NCI-H2029 treated with DMSO at 0.1 percent for 48 hours (cell line): ENCODE measurements at places on chromosomes 6 and 20.

- no peak for DNase-seq
Measured at GRCh38 chr6:12916006-12916405, 199.4 kb downstream of the PHACTR1 start.

DNA sequence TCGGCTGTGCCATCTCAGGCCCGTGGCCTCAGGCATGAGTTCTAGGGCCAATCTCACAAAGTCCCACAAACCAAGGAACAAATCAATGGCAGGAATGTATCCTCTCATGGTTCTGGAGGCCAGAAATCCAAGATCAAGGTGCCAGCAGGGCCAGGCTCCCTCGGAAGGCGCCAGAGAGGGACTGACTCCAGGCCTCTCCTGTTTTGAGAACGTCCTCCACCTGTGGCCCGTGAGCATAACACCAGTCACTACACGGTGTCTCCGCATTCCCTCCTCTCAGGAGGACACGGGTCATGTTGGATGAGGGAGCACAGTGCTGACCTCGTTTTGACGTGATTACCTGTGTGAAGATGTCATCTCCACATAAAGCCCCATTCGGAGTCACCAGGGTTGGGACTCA lies 45.0 kb upstream of the SMOC2 start:
- DNase-seq, result no peak

- DNase-seq, result peak; percentile 80
Measured at GRCh38 chr20:20894753-20895152, 182.3 kb upstream of the RALGAPA2 start.

GRCh38 chr6:52666071-52666470 lies 4.8 kb upstream of the TMEM14A start:
- DNase-seq, result no peak

DNA sequence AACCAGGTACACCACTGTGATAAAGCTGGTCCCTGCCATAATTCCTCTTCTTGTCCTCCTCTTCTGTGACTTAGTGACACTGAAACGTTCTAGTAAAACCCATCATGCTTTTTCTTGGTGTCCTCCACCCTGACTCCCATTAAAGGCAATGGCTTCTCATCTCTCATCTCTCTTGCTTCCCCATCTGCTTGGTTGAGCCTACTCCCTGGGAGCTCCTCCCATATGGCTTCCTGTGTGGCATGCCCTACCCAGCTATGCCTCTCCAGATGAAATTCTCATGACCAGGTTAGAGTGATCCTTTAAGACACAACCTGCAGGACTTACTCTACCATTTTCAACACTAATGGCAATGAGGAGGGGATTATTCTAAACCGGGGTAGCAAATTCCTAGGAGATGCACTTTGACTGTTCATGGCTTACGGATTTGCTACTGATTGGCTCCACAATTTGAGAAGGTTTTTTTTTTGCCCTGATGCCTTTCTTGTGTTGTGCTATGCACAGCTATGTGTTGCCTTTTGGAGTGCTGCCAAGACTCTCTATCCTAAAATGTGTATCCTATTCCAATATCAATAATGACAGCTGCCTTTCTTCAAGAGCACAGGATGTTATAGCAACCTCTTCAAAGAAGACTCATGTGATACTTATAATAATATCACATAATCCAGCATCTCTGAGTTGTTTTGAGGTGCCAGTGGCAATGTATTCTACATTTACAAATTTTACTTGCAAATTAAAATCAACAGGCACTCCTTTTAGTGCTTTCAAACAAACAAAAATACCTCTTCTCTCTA lies 6.1 kb downstream of the SIRPG start:
- DNase-seq, result peak; percentile 21

- DNase-seq, result no peak
Measured at GRCh38 chr6:104282581-104282980, 577.1 kb downstream of the HACE1 start.

GRCh38 chr20:10242166-10242565 lies 23.5 kb downstream of the SNAP25 start:
- DNase-seq, result no peak

GRCh38 chr20:19268426-19268825 lies 56.0 kb downstream of the SLC24A3 start:
- no peak for DNase-seq

- DNase-seq, result no peak
Measured at GRCh38 chr6:87115402-87116135, 20.7 kb upstream of the CGA start.

GRCh38 chr6:145798530-145798929 lies 16.1 kb downstream of the FBXO30 start:
- no peak for DNase-seq

GRCh38 chr6:153150371-153150751 lies 19.3 kb upstream of the RGS17 start:
- DNase-seq, result no peak

- no peak for DNase-seq
Measured at GRCh38 chr6:14707276-14707675, 538.6 kb upstream of the JARID2 start.

GRCh38 chr6:99364026-99364425 lies 14.6 kb upstream of the FAXC start:
- no peak for DNase-seq

DNA sequence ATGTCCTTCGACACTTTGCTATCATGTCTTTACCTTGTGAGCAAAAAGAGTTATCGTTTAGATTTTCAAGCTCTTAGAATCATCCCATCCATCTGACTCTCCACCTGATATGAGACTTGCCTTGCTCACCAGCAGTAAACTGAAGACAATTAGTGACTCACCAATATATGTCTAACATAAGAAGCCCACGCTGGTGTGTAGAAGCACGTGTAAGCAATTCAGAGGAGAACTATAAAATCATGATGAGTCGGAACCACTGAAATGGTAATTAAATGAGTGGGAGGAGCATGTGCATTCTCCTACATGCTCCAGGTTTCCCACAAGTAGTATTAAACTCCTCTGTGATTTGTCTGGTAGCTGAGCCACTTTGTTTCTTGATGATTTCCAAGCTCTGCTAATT lies 181.6 kb upstream of the RNF217 start:
- DNase-seq, result no peak

- no peak for DNase-seq
Measured at GRCh38 chr20:19368351-19368750, 155.9 kb downstream of the SLC24A3 start.

DNA sequence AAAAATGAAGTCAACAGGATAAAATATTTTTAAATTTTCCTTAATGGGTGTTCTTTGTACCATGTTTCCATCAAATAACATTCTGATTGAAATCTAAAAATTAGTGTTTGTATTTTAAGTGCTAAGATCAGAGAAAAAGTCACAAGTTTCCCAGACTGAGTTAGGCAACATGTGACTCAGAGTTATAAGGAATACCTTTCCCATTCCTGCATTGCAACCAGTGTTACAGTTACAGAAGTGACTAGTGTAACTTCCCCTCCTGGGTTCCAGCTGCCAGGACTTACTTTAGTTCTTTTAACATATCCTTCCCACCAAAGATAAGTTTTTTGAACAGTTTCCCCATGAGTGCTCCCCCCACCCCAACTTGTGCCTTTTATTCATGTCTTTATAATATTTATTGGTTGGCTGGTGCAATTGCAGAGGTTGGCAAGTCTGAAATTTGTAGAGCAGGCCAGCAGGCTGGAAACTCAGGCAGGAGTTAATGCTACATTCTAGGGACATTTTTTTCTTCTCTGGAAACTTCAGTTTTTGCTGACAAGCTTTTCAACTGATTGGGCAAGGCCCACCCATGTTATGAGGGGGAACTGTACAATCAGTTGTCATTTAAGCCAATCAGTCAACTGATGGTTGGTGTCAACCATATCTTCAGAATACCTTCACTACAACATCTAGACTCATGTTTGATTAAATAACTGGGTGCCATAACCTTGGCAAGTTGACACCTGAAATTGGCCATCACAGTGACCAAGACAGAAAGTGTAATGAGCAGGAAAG lies 22.9 kb upstream of the ESR1 start:
- no peak for DNase-seq

- peak; percentile 56 for DNase-seq
Measured at GRCh38 chr6:28218312-28219248, 6.5 kb upstream of the ZSCAN9 start.

- DNase-seq, result no peak
Measured at GRCh38 chr20:3158968-3159431, 665 bp downstream of the FASTKD5 start.
